ENCODE measurements at places on chromosomes 12 and 14.

DNA sequence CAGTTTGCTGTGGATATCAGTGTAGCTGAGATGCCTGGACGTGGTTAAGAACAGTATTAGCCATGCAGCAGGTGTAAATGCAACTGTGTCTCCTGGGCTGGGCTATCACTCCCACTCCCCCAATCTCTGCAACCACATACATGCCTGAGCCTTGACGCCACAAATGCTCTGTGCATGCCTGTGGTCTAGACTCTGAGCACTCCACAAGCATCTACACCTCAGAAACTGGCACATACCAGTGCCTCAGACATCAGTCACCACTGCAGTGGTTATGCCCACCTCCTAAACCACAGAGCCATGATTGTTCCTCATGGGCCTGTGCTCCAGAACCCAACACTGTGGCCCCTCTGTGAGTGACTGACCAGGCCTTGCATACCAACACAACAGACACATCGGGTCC is 226.8 kb upstream of the ALG10 start:
- DNase-seq = no peak

DNA sequence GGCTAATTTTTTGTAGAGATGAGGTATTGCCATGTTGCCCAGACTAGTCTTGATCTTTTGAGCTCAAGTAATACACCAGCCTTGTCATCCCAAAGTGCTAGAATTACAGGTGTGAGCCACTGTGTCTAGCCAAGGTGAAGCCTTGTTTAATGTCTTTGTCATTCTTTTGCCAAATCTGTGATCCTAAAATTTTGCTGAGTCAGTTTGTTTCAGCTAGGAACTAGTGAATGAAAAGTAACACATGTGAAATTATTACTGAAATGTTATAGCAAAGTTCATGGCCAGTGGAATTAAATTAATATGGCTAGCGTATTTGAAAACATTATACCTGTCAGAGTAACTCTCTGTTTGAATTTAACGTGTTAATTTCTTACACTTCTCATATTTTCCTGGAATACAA is 26.5 kb upstream of the EPS8 start:
- DNase-seq = no peak

DNA sequence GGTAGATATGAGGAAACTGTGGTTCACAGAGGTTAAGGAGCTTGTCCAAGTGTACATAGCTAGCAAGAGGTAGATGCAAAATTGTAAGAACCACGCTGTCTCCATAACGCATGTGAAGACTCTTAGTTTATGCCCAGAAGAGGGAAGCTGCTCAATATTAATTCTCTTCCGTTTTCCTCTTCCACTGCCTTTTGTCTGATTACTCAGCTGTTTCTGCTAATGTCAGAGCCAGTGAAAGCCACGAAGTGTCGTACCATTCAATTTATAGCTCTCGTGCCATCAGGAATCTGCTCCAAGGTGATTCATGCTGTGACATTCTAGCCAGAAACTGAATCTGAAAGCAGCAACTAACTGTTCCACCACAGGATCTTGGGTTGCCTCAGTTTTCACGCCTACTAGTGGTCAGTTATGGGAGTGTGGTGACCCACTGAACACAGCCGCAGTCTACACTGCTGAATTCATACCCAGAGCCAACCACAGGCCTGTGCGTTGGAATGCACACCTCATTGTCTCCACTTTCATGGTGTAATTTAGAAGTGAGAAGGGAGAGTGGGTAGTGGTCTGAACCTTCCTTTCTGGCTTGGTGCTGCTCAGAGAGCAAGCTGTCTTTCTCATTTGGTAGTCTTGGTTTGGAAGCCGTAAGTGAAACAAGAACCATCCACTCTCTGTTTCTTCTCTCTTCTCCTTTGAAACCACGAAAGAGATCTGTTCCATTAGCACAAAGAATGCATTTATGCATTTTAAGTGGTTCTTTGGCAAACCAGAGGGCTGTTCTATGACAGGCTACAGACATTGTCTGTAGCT is 74.2 kb upstream of the NAP1L1 start:
- DNase-seq = peak; percentile 42

DNA sequence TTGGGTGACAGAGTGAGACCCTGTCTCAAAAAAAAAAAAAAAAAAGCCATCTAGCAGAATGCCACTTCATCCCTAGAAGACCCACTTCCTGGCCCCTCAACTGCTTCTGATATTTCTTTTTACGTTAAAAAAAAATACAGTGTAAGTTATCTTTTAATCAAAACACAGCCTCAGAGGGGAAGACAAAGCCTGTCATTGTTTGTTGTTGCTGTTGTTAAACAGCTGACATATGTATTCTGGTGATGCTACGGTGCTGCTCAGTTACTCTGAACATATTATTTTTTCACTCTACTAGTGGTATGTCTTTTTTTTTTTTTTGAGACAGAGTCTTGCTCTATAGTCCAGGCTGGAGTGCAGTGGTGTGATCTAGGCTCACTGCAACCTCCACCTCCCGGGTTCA is 75.4 kb downstream of the PAPLN start:
- no peak for DNase-seq

DNA sequence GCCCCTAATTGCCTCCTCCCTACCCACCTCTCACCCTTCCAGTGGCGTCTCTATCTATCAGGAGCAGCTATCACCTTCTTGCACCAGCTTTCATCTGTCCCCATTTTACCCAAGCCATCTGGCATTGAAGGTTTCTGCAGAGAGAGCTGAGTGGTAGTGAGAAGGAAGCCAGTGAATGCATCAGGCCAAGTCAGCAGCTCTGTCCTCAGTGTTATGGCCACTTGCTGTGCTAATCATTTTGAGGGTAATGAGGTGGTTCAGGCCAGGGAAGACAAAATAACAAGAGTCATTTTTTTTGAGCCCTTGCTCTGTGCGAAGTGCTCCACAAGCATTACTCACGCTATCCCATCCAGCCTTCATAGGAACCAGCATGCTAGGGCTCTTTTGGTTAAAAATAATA is 164.7 kb downstream of the SUDS3 start:
- no peak for DNase-seq

- no peak for DNase-seq
These were observed 238.3 kb upstream of the PWP1 start for GRCh38 chr12:107447336-107447735.

DNA sequence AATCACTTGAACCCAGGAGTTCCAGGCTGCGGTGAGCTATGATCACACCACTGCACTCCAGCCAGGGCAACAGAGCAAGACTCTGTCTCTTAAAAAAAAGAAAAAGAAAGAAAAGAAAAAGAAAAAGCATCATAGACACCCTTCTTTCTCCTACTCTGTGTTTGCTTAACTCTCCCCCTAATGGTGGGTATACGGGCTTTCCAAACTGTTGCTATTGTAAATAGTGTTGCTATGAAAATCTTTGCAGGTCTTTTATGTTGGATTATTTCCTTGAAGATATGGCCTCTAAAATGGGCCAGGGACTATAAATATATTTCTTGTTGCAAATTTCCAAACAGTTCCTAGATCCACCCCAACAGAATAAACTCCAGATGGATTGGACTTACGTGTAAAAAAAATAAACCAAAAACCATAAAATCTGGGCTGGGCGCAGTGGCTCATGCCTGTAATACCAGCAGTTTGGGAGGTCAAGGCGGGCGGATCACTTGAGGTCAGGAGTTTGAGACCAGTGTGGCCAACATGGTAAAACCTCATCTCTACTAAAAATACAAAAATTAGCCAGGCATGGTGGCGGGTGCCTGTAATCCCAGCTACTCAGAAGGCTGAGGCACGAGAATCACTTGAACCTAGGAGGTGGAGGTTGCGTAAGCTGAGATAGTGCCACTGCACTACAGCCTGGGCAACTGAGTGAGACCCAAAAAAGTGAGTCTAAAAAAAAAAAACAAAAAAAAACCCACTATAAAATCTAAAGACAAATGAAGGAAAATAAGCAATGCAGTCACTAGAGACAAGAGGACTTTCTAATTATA is 25.9 kb downstream of the NFKBIA start:
- DNase-seq = no peak

DNA sequence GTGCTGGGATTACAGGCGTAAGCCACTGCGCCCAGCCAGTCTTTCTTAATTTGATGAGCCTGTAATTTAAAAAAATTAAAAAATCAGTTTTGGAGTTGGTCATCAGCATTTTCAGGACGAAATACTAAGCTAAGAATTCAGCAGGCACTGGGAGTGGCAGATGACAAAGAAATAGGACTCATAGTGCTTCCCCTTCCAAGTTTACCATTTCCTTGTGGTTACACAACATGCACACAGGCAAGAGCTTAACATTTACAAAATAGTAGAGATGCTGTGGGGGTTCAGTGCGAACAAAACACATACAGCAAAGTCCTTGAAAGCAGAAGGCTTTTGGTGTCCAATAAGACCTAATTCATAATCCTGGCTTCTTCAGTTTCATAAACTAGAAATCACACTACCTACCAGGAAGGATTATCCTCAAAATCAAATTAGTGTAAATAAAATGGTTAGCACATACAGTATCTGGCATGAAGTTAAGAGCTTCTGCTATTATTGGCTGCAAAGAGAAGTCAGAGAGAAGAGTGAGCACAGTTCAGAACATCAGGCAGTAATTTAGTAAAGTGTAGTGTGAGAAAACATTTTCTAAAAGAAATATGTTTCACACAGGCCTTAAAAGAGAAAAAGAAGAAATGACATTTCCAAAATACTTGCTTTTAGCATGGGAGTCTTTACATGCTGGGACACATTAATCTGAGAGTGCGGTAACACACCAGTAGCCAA is 22.2 kb upstream of the KIF21A start:
- DNase-seq = no peak

GRCh38 chr12:29277231-29277630 is 103.7 kb downstream of the ERGIC2 start:
- DNase-seq = no peak

DNA sequence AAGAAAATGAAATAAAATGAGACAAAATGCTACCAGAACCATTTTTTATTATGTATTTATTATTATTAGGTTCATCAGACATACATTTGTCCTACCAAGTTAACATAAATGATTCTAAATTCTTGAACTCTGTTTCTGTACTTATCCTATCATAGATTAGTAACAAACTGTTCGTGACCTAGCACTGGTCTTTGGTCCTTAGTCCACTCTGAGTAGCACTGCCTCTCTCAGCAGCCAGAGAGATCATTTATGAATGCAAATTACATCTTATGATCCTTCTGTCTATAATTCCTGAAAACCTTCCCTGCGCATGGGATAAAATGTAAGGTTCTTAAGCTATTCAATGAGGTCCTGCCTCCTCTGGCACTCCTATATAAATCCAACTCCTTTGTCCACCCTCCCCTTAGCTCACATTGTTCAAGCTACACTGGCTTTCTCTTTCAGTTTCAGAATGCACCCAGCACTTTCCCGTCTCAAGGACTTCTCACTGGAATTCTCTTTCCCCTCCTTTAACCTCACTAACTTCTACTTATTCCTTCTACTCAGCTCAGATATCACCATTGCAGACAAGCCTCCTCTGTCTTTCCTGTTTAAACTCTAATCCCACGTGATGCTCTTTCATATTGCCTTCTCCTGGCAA is 17.1 kb downstream of the PDZRN4 start:
- no peak for DNase-seq

GRCh38 chr14:20681348-20682126 is 2.8 kb upstream of the RNASE4 start:
- peak; percentile 92 for DNase-seq

DNA sequence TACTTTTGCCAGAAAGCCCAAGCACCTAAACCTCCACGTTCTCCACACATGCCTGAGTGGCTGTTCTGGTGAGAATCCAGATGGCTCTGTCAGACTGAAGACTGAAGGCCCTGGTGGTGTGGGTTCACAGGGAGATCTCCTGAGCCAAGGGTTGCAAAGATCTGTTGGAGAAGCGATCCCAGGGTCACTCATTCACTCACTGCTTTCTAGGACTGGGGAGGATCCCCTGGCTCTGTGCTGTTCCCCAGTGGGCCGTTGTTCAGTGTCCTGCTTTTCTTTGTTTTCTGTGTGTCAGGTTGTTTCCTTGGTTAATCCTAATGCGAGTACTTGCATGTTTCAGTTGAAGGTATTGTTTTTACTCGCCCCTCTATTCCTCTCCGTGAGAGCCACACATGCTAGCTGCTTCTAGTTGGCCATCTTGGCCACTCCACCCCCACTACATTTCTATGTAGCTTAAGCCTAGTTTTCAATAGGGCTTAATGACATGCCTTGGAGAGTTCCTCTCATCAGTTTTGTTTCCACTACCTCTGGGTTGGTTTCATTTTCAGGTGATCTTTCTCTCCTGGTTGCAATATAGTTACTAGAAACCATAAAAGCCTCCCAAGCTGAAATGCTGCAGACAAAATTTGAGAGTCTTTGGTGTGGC is 144.5 kb upstream of the SLC38A2 start:
- DNase-seq = no peak

GRCh38 chr12:101018540-101018939 is 191.5 kb downstream of the SLC5A8 start:
- DNase-seq = no peak

DNA sequence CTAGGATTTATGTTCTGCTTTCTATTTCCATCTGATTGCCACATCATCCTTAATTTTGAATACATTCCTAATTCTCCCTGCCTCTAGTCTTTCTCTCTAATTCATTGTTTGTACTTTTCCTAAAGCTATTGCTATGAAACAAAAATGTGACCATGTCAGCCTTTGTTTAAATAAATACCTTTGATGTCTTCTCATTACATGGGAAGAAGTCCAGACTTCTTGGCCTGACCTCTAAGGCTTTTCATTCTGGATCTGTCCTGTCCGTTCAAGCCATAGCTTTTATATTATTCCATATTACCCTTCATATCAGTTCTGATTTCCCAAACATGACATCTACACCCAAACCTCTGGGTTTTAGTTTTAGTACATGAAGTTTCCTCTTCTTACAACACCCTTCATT is 91.4 kb downstream of the CDK17 start:
- DNase-seq = no peak

- DNase-seq = no peak
These were observed 287.1 kb upstream of the SRRM4 start for GRCh38 chr12:118694128-118694775.

- no peak for DNase-seq
These were observed 282.5 kb downstream of the PRKD1 start for GRCh38 chr14:29645117-29645516.

DNA sequence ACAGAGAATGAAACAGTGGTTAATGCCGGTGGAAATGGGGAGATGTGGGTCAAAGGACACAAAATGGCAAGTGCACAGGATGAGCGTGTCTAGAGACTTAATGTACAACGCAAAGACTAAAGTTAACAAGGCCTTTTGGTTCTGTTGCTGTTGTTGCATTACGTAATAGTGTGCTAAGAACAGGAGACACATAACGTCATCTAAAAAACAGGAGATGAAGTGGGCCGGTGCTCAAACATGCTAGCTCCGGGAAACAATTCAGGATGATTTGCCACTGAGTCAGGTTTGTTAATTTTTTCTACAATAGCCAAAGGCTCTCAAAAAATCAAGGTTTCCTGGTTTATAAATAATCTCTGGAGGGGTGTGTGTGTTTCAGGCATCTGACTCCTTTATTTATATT is 55.5 kb downstream of the ETV6 start:
- DNase-seq = no peak
